ENCODE measurements at places on chromosomes 3 and 15.

GRCh38 chr3:180633722-180634121 is 31.8 kb downstream of the TTC14 start:
- no peak for DNase-seq

GRCh38 chr3:158355623-158356588 is 215.1 kb upstream of the MLF1 start:
- no peak for DNase-seq

GRCh38 chr3:99875581-99875928 is 57.9 kb downstream of the CMSS1 start:
- peak; percentile 45 for DNase-seq

DNA sequence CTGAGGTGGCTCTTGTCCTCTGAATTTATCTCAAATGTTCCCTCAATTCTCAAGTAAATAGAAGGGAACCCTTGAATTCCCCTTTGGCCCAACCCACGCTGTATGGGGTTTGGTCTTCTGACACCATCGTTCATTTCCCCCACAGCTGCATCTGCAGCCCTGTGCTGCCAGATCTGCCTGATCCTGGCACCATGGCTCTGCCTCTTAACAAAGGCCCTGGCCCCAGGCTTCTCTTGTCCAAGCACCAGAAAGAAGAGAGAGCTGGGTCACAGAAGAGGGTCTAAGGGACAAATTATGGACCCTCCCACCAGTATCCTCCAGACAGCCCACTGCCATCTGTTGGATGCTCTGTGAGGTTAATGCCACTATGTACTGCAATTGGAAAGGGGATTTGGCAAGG is 1.8 kb downstream of the MAP1A start:
- no peak for DNase-seq

DNA sequence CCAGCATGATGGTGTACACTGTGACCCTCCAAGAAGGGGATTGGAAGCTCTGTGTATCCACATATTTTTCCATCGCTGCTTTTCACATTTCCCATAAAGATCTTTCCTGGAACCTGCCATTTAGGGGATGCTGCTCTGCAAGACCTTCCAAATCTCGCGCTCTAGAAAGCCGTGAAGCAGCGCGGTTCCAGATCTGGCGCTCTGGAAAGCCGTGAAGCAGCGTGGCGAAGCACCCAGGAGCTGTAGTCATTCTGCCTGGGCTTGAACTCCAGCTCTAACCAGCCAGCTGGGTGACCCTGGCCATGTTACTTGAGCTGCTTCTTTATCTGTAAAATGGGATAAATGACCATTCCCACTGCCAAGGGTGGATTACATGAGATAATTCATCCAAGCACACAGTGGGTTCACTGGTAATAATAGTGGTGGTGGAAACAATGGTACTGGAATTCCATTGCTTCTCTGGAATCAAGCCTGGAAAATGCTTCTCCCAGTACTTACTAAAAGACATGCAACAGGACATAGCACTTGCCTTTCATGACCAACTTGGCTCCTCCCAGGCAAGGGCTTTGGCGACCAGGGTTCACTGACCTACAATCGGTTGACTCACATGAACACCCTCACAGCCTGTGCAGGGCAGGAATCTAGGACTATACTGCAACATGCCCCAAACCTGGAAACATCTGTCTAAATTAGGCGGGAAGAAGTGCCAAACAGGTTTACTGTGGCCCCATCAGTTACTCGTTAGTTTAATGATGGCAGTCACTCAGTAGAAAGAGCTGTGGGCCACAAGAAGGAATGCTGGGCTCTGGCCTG is 70.7 kb downstream of the XXYLT1 start:
- no peak for DNase-seq

DNA sequence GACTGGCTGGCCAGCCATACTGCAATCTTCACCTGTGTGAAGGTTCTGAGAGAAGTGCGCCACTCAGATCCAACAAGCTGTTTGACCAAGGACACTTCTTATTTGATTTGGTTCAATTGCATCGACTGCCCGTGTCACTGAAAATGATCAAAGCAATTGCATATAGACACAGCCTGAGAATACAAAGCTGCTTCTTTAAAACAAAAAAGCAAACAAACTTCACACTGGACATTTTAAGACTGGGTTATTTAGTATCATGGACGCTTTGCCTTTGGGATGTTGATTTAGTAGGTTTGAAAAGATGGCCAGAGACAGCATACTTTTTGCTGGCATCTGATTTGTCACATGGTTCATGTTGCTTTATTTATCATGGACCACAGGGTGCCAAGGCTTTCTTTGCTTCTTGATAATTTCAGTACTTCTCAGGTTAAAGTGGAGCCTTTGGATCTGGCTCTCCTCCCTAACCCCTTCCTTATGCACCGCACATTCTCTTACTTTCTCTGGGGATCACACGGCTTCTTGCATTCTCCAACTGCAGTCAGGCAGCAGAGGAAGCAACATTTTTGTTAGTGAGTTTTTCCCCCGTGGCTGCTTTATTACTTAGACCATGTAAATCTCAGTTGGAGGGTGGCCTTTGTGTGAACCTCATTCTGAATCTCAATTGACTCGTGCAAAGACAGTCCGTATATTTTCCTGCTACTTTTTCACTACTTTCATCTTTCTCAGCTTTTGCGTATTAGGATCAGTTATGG is 151.0 kb downstream of the CD47 start:
- no peak for DNase-seq

DNA sequence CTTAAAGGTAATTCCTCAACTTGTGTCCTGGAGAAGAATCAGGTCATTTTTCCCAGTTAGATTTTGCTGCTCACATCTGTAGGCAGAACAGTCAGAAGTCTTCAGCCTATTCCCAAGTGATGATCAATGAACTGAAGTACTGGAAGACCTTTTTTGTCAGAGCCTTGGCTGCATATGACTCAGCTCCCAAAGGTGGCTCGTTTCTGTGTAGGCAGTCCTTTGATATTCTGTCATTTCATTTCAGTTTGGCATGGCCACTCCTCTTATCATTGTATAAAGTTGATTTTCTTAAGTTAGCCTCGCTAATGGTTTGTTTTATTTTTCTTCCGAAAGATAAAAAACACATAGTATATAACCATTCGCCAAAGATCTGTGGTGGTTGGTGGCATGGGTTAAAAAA is 90.7 kb downstream of the KLHL25 start:
- DNase-seq = peak; percentile 27

DNA sequence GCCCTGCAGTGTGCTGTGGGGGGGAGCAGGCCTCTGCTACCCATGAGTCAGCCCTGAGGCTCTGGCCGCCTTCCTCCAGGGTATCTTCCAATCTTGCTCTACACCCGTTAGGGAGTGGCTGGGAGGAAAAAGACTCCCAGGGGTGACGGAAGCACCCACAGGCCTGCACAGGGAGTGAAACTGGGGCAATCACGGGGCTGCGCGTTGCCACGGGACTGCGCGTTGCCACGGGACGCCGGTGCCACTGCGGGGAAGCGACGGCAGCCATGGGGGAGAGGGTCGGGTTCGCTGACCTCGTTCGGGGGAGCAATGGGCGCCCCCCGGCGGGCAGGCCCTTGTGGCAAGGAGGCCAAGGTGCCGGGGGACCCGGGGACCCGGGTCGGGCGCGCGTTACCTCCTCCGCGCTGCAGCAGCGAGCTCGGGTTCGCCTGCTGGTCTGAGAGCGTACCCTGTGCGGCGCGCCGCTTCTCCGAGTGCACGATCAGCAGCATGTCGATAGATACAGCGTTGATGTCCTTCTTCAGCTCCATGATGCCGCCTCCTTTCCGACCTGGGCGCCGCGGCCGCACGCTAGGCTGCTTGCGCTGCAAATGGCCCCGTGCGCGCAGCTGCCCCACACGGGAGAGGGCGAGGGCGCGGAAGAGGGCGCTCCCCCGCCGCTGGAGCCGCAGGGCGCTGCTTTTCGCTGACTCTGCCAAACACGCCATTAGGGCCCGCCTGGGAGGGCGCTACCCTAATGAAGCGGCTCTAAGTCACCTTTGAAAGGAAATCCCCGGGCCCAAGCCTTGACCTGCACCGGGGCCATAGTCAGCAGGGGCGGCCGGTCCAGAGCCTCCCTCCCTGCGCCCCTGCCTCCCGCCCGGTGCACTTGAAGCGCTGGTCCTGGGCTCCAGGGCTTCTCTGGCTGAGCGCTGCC is at the start of gene KY:
KY (minus strand) TSS at position 592 of the 916 bp plus-strand sequence; CDS start at position 530, 62 bp downstream.
- DNase-seq = peak; percentile 18

- DNase-seq = no peak
Observed at GRCh38 chr3:140748903-140749302, 71.0 kb downstream of the TRIM42 start.

DNA sequence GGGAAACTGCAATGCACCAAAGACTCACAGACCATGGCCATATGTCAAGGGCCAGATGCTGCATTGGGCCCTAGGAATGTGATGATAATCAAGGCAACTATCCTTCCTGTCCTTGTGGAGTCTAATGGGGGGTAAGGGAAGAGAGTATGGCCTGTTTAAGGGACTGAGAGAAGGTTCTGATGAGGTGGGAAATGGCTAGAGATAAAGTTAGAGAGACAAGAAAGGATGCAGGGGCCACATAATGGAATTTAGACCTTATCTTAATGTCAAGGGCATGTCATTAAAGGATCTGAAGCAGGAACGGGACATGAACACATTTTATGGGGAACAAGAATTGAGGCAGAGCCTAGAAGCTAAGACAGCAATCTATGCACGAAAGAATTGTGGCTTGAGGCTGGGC is 30.0 kb upstream of the ABHD17C start:
- no peak for DNase-seq

DNA sequence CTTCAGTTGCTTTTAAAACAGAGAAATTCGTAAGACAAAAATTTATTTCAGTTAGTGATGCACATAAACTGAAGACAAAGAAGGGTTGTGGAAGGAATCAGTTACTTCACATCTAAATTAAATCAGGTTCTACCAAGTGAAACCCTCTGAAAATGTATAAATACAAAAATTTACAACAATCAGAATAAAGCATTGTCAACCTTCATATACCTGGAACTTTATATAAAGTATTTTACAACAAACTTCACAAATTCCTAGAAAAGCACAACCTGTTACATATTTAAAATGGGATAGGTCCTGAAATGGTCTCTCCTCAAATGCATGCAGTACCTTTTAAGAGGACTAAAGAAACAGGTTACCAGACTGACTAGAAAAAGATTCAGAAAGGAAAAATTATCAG is 26.9 kb downstream of the ATOSA start:
- DNase-seq = no peak

- no peak for DNase-seq
Observed at GRCh38 chr3:27110020-27110419, 259.2 kb downstream of the NEK10 start.

DNA sequence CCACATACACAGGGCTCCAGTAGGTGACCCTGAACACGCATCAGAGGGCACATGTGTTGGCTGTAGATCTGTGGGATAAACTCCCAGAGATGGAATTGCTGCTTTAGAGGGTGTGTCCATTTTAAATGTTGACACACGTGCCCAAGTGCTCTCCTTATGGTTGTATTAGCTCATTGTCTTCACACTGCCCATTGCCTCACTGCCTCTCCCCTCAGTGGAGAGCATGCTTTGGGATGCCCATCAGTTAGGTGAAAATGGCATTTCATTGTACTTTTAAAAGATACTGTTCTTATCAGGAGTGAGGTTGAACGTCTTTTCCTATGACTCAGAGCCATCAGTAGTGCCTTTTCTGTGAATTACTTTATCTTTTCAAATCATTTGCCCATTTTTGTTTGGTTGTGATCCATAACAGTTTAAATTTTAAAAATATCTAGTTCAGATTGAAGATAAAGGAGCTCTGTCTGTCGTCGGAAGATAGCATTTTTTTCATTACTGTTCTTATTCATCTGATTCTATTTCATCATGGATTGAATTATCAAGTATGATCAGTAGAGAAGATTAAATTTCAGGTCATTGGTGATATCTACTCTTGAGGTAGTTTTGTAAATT is 120.7 kb downstream of the CHDH start:
- DNase-seq = peak; percentile 53

DNA sequence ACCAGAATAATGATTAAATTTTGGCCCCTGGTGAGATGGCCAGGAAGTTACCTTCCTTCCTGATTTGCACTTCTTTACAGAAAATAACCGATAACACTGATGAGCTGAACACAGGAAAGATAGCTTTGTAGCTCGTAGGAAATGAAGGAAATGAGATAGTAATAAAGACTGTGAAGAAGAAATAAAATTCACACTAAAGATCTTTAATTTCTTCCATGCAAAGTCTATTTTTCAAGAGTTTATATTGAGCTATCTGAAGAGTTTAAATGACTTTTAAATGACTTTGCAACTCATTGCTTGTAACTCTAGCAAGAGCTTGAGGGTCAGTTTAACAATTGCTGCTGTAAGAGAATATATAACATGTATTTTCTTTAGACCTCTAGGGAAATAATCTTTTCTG is 543.0 kb downstream of the UNC13C start:
- no peak for DNase-seq

DNA sequence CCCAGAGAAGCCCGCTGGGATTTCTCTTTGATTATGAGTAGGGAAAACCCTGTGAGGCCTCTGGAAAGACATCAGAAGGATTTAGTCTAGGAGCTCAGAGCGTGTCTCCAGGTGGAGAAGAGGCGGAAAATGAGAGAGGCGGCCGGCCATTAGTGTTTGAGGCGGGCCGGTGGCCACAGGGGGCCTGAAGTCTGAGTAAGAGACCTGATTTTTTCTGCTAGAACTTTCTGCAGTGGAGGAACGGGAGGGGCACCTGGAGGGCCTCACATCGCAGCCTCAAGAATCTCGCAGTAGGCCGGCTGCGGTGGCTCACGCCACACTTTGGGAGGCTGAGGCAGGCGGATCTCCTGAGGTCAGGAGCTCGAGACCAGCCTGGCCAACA is 28.5 kb downstream of the KLHDC8B start:
- DNase-seq = no peak

- peak; percentile 50 for DNase-seq
Observed at GRCh38 chr3:195247863-195248189, 23.1 kb downstream of the XXYLT1 start.

- DNase-seq = no peak
Observed at GRCh38 chr15:37765786-37766185, 168.7 kb upstream of the TMCO5A start.

DNA sequence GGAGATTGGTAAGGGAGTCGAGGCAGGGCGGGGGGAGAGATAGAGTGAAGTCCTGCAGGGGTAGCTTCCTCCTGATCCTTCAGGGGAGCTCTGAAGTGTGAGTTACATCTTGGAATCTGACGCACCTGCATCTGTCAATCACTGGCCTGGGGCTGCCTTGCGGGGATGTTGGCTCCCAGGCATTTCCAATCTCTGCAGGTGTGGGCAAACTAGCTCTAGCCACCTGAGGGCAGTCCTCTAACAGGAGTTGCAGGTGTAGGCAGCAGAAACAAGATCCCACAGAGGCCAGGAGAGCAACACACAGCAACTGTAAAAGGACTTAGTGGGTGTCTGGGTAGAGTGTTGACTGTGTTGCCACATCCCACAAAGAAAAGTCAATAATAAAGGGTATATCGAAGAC is 63.6 kb downstream of the ZNF621 start:
- no peak for DNase-seq

GRCh38 chr3:177150218-177150916 is 46.9 kb downstream of the TBL1XR1 start:
- DNase-seq = no peak

GRCh38 chr15:46296797-46297196 is 662.0 kb downstream of the SQOR start:
- no peak for DNase-seq

- no peak for DNase-seq
Observed at GRCh38 chr15:60370869-60371136, 27.0 kb downstream of the ANXA2 start.

Measured in hematopoietic multipotent progenitor cell treated with erythropoietin and hydrocortisone succinate and interleukin-3 and kit ligand, for 8 days (in vitro differentiated cells).